ENCODE measurements at places on chromosomes 3 and 15.

- DNase-seq = no peak
These were observed 266.5 kb downstream of the ADAMTS17 start for GRCh38 chr15:100075229-100075628.

DNA sequence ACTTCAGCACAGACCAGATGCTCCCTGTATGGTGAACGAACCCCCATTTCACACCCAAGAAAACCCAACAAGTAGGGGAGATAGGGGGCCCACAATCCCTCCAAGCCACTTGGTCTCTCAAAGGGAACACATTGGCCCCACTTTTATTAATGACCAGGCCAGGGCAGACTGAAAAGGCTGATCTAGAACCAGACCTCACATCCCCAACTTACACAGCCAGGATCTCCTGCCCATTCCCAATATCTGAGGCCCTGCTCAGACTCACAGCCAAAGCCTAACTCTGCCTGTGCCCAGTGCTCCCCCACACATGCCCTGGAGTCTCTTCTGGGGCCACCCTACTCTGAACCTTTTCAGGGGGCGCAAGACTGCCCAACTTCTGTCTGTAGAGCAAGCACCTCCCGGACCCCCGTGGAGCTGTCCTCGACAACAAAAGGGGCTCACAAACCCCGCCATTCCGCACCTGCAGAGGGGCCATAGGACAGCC, 1.8 kb downstream of the PLXNB1 start:
- no peak for DNase-seq

GRCh38 chr3:72379500-72380187, 468.6 kb downstream of the SHQ1 start:
- DNase-seq = no peak

DNA sequence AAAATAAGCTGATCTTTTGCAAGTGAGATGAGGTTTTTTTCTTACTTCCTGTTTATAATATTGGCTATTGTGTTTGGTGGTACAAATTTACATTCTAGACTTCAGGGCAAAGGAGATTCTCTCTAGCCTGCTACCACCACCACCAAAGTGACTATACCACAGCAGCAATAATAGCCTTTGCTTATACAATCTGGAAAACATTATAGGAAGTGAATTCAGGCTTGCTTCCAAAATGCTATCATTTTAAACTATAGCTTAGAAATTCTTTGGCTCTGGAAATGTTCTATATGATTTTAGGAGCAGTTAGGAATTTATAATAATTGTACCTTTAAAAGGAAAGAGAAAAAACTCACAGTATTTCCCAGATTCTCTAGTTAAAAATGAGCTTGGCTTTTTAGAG, 94.4 kb downstream of the TFG start:
- DNase-seq = no peak

DNA sequence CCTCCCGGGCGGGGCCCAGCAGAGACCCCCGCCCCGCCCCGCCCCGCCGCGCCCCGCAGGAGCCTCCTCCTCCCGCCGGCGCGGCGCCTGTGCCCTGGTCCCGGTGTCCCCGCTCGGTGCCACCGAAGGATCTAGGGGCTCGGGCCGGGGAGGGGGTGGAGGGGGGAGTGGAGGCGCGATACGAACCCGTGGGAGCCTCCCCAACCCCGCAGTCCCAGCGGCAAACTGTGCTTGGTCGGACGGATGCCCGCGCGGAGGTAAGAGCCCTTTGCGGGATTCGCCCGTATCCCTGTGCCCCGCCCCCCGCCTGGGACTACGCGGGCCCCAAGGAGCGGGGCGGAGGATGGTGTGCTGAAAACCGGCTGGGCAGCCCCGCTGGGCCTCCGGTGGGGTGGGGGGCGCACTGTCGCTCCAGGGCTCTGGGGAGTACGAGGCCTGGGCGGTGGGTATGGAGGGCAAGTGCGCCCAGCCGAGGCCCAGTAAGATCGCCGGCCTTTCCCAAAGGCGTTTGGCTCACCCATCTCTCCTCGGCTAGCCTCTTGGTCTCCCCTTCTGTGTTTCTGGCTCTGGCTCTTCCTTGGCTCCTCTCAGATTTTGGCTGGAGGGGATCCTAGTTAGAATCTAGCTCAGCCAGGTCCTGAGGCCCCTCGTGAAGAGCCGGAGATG, 65.6 kb upstream of the POLG start:
- no peak for DNase-seq

DNA sequence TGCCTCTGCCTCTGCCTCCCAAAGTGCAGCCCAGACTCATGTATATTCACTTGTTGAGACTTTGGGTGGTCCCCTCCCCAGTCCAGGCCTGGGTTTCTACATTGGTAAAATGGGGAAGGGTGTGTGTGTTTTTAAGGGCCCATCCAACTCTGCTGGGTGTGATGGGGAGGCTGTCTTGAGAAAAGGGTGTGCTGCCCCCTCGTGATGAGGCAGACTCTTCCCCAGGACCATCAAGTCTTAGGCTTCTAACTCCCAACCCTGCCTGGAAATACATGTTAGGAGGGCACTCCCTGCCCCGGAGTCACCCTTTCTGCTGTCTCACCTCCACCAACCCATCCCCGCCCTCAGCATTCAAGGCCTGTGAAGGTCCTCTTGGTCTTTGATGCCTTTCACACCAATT, 4.4 kb upstream of the PTPN23 start:
- DNase-seq = no peak

Data from NCI-H1092 (cell line).